Right ventricle myocardium superior (tissue), 1 donor: ENCODE measurements at places on chromosomes 4 and X. TPM values are rescaled to one million over a fixed set of nuclear protein-coding genes. Genes with fewer than 3 reads are reported as not detected.

The LAMTOR3 gene
- total RNA-seq = 31.4 TPM

The SYNPO2 gene
- total RNA-seq = 196 TPM

DNA sequence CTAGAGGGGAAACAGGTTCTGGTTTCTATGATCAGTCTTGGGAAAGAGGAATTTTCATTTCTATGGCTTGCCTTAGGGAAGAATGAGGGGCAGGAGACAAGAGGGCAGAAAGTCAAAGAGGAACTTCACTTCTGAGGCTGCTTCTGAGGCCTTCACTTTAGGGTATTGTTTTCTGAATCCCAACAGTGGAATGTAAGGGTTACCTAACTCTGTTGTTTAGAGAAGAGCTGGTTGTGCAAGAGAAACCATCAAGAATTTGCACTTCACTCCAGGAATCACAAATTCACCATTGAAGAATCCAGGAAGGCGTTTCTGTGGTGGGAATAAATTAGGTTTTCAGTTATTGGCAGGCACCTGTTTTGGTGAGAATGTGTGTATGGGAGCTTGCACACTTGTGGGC lies 126.7 kb upstream of the AMOT start:
- DNase-seq = no peak

DNA sequence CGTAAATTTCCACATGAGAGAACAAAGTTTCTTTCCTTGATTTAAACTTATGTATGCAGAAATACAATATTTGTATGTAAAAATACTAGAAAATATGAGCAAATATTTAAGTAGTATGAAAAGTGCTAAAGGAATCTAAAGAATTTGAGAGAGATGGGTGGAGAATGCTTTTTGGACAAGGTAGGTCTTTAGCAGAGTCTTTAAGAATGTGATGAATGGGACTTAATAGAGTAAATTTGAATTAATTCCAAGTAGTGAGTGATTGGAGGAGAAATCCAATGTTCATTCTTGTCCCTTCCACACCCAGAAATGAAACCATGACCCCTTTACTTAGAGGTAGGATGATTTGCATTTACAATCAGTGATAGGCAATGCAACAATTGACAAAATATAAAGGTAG lies 570.9 kb upstream of the ZFP42 start:
- DNase-seq = no peak

DNA sequence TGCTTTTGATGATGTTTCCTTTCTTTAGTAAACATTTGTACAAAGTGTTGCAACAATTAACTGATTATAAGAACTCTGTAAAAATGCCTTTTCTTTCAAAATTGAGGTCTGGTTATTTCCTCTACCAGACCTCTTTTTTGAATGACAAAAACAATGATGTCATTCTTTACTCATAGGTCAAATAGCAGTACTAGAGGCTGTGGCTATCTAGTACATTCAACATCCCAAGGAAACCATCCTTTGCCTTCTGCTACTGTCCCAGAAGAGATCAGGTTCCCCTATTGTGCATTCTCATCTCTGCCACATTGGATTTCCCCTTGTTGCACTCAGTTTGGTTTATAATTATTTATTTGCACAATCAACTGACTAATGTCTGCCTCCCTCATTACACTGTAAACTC lies 19.1 kb upstream of the MAD2L1 start:
- no peak for DNase-seq

The STAP1 gene
- total RNA-seq = not detected

DNA sequence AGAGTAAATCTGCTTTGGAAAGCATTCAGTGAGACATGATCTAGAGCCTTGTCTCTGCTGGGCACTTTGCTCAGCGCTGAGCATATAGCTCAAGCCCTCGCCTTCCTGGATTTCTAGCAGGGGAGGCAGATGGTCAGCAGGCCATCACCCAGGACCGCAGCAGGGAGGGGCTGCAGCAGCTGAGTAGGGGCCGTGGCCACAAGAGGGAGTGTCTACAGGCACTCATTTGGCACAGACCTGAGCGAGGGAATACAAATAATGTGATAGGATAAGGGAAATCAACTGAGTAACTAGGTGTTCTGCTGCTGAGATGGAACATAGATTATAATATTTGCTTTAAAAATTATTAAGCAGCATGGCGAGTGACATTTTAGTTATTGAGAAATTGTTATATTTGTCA lies 30.2 kb downstream of the OFD1 start:
- peak; percentile 42 for DNase-seq

DNA sequence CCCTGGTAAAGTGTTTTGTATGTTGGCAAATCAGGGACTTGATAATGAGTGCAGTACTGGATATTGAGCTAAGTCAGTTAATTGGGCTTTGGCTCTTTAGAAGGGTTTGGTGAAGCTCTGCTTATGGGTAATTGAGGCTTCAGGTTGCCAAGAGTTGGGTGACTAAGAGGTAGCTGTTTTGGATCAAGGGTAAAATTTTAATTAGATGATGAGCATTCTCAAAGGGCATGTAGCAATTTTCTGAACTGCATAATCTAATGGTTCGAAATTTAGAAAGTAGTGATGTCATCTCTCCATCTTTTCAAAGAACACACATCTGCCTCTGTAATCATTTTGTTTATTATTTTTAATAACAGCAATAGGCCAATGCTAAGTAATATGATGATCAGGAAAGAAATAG lies 5.5 kb upstream of the TRIM2 start:
- DNase-seq = no peak

- DNase-seq = no peak
Measured at GRCh38 chrX:93868289-93868965, 194.4 kb downstream of the FAM133A start.

GRCh38 chr4:154739111-154739510 lies 4.7 kb upstream of the LRAT start:
- DNase-seq = no peak

DNA sequence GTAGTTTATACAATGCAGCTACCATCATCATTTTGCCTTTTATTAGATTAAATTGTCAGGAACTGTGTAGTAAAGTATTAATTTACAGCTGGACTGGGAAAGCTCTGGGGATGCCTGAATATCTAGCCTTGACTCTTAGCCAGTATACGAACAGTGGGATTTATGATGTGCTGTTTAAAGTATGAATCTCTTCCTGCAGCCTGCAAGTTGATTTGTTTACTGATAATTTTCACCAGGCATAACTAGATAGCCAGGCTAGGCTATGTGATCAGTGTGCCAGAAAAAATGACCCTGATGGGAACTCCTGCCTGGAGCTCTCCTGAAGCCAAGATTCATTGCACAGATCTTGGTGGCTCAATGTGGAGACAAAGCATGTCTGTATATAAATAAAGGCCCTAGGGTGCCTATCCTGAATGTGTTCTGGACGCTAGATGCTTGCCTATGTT lies 119.2 kb downstream of the SCLT1 start:
- no peak for DNase-seq

The PNCK gene
- 8.1 TPM for total RNA-seq

The JAKMIP1 gene
- not detected for total RNA-seq

GRCh38 chr4:173139561-173139960 lies 29.1 kb upstream of the GALNT7 start:
- no peak for DNase-seq

DNA sequence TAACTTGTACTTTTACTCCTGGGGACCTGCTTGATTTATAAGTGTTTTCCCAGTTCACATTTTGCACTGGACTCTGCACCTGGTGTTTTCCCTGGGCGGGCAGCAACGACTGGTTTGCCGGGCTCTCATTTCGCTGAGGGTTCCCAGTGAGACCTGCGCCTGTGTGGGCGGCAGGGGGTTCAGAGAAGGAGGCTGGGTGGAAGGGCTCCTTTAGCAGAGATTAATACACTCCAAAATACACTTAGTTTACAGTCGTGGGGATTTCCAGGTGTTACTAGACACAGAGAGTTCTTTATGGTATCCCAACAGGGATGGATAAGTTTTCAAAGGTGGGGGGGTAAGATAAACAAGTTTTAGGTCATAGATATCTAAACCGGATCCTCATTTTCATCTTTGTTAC lies 53.0 kb upstream of the SHISA3 start:
- no peak for DNase-seq

GRCh38 chr4:69910016-69910782 lies 20.7 kb upstream of the CSN1S1 start:
- DNase-seq = no peak

DNA sequence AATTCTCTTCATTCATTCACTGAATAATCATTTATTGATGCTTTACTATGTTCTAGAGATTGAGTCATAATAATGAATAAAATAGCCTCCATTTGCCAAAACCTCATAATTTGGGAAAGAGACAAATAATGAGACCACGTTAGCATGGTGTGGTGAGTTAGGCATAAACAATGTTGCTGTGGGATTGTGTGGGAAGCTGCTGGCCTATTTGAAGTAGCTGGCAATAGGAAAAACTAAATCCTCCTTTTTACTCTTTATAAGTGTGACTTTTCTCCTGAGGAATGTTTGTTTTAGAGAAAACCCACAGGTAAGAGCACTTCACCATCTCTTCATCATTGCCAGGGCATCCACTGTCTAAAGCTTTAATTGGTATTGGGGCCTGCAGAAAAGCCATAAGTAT lies 95.3 kb downstream of the AREG start:
- no peak for DNase-seq

DNA sequence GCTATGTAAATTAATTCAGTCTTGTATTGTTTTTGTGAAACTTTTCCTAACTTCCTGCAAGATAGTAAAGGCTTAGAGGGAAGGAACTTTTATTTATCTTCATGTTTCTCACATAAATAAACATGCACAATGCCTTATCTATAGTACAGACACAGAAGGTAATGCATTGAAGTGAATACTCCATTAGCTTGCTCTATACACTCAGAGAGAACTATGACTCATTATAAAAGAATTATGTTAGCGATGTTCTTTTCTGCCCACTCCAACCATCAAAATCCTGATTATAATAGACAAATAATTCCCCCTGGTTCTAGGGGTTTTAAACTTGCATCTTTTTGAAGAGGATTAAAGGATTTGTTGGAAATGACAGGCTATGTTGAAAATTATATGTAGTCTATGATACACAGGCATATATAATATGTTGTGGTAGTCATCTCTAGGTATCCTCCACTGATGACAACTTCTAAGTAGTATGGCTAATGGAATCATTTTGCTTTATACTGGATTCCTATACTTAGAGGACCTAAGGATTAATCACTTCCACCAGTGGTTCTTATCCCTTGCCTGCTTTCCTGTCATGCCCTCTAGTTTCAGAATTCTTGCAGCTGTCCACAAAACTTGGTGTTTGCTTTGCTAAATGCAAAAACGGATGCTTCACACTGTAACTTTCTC lies 115.7 kb downstream of the NDST4 start:
- no peak for DNase-seq

- no peak for DNase-seq
Measured at GRCh38 chr4:182973511-182973911, 56.3 kb upstream of the DCTD start.

The PHOX2B gene
- total RNA-seq = not detected

- no peak for DNase-seq
Measured at GRCh38 chr4:54852602-54853001, 194.8 kb downstream of the KIT start.

DNA sequence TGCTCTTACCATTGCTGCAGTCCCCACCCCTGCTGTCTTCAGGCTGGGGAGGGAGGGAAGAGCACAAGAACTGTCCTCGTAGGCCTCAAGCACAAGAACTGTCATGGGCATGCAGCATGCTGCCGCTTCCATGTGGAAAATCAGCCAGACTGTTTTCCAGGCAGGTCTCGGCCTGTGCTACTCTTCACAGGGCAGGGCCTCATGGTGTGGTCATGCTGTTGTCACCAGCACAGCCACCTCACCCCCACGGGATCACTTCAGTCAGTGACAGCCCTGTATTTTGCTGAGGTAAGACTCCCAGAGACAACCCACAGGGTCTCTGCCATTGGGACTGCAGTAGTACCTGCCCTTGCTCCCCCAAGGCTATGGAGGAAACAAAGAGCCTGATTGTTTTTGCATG lies 205.3 kb downstream of the NAP1L3 start:
- no peak for DNase-seq

The POF1B gene
- 1.2 TPM for total RNA-seq

DNA sequence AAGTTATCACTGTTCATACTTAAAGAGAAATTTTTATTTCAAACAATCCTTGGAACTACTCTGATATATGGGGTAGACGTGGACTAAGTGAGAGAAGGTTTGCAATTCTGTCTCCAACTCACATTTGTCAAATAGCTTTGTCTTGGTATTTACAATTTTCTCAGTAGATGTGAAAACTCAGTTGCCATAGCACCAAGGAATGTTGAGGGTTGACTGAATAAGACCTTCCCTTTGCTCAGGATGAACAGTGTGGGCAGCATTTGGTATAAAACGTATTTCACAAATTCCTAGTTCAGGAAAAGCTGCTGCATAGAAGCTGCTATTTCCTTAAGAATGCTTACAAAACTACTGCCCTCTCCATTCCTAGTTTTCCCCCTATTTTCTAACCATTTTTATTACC lies 399.5 kb downstream of the NKX6-1 start:
- DNase-seq = no peak

GRCh38 chr4:78638337-78639172 lies 87.0 kb downstream of the ANXA3 start:
- DNase-seq = no peak

DNA sequence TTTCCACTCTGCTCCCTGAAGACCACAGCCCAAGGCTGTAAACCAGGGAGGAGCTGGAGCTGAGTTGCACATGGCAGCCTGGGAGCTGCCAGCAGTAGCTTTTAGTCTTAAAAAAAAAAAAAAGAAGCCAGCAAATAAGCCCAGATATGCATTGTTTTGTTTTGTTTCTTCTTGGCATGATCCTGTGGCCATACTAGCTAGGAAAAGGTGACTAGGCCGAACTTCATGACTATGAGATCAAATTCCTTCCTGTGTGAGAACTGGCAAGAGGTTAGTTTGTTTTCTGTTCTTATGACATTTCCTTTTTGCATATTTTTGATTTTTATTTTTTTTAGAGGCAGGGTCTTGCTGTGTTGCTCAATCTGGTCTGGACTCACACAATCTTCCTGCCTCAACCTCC lies 323.3 kb downstream of the DCTD start:
- DNase-seq = no peak

DNA sequence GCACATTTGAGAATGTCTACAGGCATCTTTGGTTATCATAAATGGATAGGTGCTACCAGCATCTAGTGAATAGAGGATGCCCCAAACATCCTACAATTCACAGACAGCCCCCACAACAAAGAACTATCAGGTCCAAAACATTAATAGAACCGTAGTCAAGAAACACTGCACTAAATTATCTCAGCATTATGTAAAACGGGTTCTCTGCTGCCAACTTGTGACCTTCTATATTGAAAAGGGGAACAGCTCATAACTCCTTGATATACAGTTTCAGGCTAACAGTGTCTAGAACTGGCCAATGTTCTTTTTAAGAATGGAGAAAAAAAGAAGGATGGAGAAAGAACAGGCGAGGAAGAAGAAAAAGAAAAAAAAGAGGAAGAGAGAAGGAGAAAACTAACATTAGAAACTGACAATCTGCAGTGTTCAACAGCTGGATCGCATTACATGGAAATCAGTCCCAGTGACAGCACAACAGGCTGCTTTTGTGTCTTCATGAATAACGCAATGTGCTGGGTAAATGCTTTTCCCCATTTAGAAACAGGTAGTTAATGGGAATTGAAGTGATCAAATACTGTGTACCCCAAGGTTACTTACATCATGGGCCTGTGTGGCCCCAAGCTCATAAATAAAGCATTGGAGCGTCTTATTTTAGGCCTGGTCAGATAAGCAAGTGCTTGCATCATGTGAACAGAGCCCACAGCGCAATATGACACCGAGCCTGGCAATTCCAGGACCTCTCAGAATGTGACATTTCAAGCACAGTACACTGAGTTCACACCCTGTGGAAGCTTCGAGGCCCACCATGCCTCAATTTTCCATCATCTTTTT lies 339.5 kb downstream of the DHX15 start:
- peak; percentile 68 for DNase-seq

GRCh38 chrX:39492497-39493162 lies 605.1 kb downstream of the BCOR start:
- DNase-seq = peak; percentile 59

GRCh38 chr4:76342191-76342590 lies 35.7 kb downstream of the STBD1 start:
- DNase-seq = no peak
